Esophagus squamous epithelium (tissue), 5 donors: ENCODE measurements at places on chromosomes 7 and 10.

DNA sequence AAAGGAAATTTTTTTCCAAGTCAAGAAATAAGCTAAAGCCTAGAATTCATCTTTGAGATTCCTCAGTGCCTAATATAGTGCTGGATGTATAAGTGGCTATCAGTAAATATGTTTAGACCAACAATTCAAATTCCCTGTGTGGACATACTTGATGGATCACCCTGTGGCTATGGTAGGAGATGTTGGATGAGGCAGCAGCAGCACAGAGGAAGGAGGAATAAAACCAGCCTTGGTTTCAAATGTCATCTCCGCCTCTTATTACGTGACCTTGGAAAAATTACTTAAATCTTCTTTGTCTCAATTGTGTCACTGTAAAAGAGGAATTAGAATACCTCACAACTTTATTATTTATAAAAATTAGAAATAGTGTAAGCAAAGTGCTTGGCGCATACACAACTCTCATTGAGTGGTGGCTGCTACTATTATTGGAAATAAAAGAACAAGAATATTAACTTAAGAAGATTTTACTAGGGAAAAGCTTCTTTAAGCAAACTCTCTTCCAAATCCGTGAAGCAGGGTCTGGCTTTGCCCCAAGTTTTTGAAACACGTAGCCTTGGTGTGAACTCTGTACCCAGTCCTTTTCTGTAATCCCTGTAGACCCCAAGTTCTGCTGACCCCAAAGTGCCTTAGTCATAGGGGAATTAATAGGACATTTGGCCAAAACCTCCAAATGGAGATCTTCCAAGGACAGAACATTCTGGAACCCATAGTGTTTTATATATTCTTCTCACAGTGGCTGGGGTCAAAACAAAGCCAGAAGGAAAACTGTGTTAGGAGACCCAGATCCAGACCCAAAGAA, 283.8 kb downstream of the PTEN start:
- DNase-seq, result no peak

DNA sequence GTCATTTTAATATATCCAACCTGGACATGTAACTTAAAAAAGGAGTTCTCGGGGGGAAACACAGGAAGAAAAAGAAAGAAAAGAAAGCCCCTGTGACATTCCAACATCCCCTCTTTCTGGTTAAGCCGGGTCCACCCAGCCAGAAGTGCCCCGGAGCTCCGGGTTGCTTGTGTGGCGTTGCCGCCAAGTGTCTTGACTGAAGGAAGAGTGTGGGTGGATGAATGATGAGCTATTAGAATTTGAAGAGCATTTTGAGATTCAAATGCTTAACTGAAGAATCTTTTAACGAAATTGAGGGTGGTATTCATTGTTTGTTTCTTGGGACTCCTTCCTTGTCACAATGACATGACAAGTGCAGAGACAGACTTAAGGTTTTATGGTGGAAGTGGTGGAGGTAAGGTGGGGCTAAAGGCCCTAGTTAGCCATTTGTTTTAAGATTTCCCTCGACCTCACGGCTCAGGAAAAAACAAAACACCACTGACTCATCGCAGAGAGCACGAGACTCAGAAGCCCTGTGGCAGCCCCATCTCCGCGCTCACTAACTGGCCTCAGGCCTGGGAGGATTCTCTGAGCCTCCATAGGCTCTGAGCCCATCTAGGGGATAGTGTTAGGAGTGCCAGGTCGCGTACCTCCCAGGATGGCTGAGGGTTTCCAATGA, 1.8 kb upstream of the GLI3 start:
- DNase-seq, result no peak

DNA sequence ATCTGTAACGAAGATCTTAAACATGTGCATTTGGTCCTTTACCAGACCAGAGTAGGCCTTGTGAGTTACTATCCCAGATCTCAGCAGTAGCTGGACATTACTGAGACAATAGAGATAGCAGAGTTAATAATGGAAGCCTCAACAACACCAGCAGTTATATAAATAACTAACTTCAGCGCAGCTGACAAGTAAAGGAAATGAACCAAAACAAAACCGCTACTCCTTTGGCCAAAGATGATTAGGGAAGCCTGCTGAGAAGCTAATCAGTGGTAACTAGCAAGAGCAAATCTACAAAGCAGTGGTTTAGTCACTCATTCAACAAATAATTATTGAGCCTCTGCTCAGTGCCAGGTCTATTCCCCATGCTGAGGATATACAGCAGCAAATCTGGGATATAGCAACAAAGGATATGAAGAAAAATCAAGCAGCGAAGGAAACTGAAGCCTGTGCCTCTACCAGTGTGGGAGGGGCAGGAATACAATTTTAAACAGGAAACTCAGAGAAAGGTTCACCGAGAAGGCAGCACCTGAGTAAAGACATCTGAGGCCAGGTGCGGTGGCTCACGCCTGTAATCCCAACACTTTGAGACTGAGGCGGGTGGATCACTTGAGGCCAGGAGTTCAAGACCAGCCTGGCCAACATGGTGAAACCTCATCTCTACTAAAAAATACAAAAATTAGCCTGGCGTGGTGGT, 103.6 kb downstream of the ELMO1 start:
- no peak for DNase-seq

- DNase-seq, result no peak
Observed at GRCh38 chr10:3451516-3452172, 279.1 kb upstream of the PITRM1 start.

DNA sequence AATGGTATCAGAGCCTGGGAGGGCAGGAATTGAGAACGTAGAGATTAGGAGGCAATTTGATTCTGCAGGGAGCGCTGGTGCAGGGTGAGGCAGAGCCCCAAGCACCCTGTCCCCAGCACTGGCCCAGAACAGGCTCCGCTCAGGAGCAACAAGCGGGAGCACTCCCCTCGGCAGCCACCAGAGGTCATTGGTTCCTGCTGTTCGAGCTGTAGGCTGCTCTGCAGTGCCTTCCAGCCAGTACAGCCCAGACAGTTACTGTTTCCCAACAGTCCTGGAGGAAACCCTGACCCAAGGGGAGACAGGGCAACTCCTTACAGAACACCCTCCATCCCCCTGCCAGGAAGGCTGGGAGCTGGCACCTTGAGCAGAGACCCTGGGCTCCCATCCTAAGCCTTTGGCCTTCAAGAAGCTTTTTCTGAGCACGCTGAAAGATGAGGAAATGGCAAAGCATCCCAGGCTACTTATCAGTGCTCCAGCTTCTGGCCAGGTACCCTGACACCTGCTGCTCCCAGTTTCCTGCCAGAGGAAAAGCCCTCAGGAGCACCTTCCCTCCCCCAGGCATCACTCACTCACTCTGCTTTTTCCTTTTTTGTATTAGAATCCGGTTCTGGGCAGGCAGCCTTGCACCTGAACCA, 71.2 kb upstream of the EFCAB10 start:
- no peak for DNase-seq
